ENCODE measurements at places on chromosomes 16 and 17.

DNA sequence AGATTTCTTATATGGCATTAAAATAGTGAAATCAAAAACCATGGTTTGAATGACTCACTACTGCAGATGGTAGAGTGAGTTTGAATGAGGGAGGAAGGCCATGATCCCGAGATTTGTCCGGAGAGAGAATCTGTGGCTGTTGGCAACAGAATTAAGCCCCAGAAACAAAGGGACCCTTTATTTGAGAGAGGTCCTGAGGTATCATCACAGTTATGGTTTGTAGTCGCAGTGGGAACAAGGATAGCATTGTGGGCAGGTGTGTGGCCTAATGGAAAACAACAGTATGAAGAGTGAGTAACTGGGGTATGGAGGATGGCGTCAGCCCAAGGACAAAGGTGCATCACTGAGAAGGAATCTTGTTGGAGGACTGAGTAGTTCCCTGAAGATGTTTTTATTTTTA, 8.5 kb upstream of the ZFP3 start:
- no peak for DNase-seq

GRCh38 chr17:65227637-65228036, 90.5 kb downstream of the RGS9 start:
- no peak for DNase-seq

DNA sequence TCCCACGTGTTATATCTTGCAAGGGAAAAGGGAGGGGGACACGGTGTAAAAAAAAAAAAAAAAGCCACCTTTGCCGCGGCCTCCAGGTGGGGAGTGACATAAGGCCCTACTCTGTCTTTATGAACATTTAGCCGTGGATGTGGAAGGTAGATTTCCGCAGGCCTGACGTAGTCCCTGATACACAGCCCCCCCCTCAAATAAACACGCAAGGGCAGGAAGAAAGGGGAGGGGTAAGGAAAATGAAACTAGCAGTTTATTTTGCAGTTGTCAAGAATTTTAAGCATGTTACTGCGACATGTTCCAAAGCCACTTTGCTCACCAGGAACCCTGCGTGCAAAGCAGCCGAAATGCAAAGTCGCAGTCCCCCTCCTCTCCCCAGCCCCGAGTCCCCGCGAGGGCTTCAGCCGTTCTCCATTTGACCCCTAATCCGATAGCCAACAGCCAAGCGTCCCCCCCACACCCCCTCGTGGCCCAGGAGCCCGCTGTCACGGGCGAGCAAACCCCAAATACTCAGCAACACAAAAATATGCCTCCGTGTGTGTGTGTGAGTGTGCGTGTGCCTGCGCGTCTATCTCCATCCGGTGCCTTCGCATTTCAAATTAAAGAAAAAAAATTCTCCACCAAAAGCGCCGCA, 1.2 kb downstream of the CBX4 start:
- DNase-seq, result no peak

DNA sequence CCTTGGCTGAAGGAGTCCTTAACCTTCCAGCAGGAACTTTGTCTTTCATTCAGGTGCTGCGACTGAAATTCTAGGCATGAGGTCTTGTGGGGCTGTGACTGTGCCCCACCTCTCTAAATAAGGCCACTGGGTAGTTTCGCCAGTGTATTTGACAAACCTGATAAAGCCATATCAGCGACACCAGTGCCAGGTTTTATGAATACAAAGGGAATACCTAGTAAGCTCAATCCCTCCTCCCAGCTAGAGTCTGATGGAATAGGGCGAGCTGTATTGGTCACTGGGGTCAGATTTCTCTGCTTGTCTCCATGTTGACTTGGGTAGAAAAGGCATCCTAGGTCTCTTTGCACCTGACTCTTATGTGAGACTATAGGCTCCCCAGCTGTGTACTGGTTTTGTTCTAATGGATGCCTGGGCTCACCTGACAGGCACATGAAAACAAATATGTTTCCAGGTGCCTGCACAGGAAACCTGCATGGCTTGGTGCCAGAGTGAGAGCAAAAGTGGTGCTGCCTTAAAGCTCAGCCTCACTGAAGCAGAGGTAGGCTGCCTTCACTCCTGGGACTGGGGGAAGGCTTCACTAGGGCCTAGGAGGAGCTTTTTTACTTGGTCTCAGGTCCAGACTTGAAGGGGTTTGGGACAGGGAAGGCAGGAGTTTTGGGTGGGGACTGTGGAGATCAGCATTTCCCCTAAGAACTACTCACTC, 8.3 kb downstream of the SLC7A6 start:
- no peak for DNase-seq

GRCh38 chr16:23368469-23368868, 66.4 kb downstream of the SCNN1B start:
- DNase-seq, result no peak

Data from NCI-H1092 (cell line).